ENCODE measurements at places on chromosomes 13 and 19.

DNA sequence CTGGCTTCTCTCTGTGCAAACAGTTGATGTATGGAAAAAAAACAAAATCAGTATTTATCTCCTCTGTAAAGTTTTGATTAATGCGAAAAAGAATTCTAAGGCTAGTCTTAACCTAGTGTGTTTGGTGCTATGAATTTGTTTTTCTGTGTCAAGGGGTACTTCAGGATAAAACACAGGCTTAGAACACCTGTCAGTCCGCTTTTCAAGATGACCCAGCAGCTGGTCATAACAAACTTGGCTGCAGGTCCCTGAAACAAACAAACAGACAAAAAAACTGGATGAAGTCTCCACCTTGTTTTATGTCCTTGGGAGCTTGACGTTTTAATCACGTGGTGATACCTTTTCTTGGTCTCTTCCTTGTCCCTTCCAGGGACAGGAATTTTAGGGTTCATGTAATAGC lies 689.3 kb downstream of the UQCRFS1 start:
- no peak for DNase-seq

GRCh38 chr19:44850641-44851109 lies 4.6 kb downstream of the NECTIN2 start:
- no peak for DNase-seq

- DNase-seq, result peak; percentile 76
These were observed at the start of gene DHDH for GRCh38 chr19:48933382-48933932. TSS of gene DHDH (plus strand) at chr19:48933699. CDS start at chr19:48933722, 23 bp downstream.

DNA sequence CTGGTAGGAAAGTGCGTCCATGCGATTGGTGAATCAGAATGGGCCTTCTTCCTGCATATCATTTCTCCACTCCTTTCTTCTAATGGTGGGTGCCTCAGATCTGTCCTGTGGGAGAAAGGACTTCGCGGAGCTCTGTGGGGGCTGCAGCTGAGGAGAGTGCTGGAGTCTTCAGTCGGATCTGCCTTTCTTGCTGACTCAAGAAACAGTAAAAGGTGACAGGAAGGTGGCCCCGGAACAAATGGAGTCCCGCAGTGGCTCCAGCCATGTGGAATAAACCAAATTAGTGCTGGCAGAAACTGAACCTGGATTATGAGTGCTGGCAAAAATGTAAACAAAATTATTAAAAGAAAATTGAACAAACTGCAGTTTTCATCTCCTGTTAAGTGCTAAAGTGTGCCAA lies 15.1 kb upstream of the GAS6 start:
- DNase-seq, result no peak

DNA sequence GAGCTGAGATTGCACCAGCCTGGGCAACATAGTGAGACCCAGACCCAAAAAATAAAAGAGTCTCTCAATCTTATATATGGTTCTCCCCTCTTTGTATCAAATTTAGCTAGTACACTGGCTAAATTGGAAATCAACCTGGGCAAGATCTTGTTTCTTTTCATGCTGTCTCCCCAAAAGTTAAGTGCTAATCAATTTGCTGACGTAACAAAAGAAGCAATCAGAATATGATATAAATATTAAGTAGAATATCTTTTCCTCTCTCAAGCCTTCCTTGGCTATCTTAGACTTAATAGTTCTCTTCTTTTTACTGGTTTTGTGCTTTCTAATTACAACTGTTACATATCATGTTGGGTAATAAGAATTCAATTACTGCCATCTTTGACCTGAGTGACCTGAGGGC lies 258.9 kb downstream of the KCNRG start:
- no peak for DNase-seq

DNA sequence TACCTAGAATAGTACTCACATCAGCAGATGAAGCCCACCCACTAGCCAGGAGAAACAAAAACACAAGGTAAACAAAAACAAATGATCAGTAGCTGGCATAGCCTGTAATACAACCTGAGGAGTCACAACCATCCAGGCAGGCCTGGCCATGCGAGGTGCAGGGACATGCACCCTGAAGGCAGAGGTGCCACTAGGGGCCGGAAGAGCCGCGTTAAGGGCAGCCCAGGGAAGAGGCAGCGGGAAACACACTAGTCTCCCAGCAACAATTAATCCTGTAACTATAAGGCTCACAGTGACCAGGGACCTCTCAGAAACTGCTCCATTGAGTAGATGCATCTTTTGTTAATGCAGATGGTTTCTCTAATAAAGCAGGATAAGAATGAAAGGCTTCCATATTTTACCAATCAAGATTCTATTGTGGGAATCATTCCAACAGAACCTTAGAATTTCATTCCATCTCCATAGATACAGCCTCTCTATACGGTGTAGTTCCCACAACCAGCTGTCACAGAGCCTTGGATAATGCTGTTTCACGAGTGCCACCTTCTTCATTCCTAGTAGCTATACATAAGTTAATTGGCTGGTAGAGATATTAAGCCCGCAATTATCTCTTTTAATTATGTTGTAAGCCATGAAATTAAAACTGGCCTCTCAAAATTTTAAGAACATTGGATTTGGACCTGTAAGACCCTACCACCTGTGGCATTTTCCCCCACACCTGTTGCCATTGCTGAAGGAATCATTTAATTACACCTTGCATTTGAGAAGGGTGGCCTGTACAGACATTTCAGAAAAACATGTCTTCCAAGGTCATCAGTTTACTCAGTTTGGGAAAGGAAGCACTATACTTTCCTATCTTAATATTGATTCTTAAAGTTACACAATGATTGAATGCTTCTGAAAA lies 28.7 kb downstream of the ANKRD10 start:
- DNase-seq, result no peak

GRCh38 chr13:44810061-44810840 lies 179.0 kb downstream of the NUFIP1 start:
- no peak for DNase-seq

DNA sequence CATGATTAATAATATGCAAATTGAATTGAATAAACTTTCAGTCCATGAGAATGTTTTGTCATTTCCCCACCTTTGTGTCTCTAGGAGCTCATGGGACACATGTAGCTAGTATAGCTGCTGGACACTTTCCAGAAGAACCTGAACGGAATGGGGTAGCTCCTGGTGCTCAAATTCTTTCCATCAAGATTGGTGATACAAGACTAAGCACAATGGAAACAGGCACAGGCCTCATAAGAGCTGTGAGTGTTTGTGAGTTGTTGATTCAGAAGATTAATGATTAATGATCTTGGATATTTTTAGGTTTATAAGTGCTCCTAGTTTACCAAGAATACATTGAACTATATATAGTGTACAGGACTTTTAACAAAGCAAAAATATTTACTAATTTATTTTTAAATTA lies 30.1 kb downstream of the TPP2 start:
- no peak for DNase-seq

DNA sequence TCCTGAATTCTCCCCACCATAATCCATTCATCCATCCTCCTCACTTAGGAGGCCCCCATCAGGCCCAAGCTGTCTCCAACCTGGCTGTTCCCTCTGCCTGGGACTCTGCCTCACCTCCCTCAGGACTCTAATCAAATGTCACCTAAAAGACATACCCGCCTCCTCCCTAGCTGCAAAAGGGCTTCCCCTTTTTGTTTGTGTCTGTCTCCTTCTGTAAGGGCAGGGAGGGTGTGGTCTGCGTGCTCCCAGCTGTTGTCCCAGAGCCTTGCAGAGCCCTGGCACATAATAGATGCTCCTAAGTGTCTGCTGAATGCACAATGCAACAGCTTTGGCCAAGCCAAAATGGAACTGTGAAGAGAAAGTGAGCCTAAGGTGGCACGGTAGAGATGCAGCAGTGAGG lies 4.4 kb downstream of the TRIR start:
- DNase-seq, result no peak

- no peak for DNase-seq
These were observed 160.0 kb downstream of the RBM26 start for GRCh38 chr13:79245937-79246577.

DNA sequence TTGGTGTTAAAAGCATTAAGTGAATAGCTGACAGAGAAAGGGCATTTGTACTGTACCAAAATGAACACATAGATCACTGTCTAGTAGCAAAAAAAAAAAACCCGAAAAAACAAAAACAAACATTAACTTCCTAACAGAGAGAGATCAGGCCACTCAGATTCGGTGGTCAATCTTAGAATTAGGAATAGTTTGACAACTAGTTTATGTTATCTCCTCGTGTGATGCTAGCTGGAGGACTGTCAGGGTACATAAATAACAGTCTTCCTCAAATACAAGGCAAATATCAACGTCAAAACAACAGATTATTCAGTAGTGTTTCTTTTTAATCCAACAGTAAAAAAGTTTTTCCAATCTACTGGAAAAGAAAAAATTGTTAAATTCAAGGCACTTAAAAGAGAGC lies 1.7 kb downstream of the ZMYM5 start:
- no peak for DNase-seq

DNA sequence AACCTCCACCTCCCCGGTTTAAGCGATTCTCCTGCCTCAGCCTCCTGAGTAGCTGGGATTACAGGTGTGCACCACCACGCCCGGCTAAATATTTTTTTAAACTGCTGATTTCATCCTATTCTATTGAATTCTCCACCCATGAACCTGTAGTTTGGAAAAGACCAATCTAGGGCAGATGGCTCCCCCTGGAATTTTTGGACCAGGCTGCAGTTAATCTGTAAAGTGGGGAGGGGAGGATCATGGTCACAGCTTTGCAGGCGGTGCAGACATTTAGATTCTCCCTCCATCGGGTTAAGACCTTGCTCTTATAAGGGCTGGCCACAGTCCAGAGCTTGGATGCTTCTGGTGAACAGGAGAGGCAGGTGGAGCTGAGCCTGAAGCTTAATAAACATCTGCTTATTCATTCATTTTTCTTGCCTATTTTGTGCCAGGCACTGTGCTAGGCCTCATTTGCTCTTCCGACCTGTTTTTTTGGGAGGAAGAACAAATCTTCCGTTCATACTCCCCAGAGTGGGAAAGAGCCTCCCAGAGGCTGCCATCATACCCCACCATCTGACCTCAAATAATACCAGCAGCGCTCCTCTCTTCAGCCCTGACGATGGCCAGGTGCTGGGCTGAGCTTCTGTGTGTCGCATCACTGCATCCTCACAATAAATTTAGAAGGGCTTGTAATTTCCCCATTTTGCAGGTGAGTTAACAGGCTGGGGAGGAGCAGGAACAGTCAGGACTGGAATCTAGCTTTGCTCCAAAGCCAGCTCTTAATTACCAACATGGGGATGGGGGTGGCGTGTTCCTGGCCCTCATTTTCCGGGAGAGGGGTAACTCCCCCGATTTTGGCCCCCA lies 902 bp upstream of the CCDC106 start:
- DNase-seq, result no peak

GRCh38 chr19:8333767-8334457 lies 9.2 kb downstream of the KANK3 start:
- DNase-seq, result no peak

DNA sequence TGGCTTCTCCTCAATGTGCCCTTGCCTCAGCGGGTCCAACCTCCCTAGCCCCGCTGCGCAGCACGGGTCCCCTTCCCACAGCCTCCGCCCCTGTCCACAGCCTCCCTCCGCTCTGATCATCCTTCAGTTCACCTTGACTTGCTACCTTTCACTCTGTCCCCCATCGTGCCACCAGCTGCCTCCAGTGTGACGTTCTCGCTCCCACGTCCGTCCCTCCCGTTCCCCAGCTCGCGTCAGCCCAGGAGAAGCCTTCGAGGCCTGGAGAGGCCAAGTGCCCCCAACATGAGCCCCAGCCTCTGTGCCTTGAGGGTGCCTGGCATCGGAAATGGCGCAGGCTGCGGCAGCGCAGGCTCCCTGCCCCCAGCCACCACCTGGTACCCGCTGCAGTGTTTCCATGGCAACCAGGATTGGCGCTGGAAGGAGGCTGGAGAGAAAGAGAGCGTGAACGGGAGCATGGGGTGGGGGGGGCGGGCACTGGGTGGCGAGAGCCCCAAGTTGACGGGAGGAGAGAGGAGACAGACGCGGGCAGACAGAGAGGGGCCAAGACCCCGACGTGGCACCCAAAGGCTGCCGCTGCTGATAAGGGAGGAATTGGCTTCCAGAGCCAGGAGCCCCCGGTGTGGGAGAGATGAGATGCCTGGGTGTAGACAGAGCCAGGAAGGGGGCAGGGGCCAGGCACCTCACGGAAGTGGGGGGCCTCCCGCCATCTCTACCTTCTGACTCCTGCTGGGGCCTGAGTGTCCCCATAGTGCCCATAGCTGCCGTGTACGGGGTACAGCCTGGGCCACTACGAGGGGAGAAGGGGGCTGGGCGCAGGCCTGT lies 844 bp upstream of the ASPDH start:
- DNase-seq, result no peak

DNA sequence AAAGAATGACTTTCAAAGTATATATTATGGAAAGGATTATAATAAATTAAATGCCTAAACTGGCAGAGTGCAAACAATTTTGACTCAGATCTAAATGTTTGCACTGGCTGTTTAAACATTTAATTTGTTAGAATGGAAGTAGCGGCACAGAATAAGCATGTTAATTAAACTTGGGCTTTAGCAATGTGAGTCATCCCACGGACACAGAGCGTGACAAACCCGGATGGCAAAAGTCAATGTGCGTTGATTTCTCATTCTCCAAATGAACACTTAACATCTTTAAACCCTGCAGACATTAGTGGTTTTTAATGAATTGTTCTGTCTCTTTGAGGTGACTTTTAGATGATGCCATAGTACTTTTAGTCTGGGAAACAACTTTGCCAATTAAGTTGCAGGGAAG lies 38.4 kb downstream of the PCDH8 start:
- DNase-seq, result no peak

DNA sequence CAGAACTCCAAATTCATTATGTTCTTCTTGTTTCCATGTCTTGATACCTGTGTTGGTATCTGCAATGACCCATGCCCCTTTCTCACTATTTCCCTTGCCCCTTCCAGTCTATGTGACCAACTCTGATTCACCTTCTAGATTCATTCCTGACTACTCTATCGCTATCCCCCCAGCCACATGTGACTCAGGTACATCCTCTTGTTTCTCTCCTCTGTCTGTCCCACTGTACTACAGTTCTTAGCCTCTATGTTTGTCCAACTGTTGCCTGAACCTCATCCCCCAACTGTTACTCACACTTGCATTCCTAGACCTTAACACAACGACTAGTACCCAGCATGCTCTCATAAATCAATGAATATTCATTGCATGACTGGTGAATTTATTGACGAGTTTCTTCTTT lies 10.0 kb upstream of the FLT3 start:
- no peak for DNase-seq

Data from activated CD4-positive, alpha-beta T cell treated with anti-CD3 and anti-CD28 coated beads, Interleukin-2, amount 50 U/mL, for 4 hours (primary cell).